Testis (tissue), 5 donors: ENCODE measurements at places on chromosomes 2 and 18. TPM values are rescaled to one million over a fixed set of nuclear protein-coding genes. Genes with fewer than 3 reads are reported as not detected.

DNA sequence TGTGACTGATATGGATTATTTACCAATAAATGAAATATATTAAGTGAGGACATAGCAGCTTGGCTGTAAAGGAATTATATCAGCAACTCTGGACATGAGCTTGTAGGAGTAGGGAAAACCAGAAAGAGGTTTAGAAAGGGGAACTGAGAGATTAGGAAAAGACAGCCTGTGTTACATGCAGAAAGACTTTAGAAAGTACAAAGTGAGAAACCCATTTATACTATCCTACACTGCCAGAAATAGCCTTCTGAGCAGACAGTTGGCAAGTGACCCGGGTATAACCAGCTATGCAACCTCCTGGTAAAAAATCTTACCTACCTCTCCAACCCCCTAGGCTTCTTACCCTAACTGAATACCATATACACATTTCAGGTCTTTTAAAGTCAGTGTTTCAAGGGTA lies 134.1 kb downstream of the ANKRD44 start:
- no peak for DNase-seq
- H3K4me3 ChIP-seq = no peak overlapping the region
- no peak overlapping the region for H3K27ac ChIP-seq
- no peaks in the 10 kb centered on the region for H3K36me3 ChIP-seq
- no peaks in the 10 kb centered on the region for H3K4me1 ChIP-seq

DNA sequence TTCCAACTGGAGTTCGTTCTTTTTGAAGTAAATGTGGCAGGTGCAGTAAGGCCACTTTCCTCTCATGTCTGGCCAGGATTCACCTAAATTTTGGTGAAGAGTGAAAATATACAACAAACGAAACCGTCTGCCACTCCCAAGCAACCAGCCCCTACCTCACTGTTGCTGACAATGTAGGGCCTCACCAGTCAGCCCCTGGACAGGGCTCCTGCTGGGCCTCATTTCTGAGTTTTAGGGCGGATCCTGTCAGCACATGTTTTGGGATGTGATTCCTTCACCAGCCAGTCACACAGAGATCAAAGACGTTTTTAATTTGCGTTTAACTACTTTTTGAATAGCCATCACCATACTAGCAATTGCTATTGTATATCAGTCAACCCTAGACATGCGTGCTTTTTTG lies 185.0 kb downstream of the WDR7 start:
- no peak overlapping the region for H3K4me3 ChIP-seq
- no peaks in the 10 kb centered on the region for H3K4me1 ChIP-seq
- no peak overlapping the region for H3K27ac ChIP-seq
- DNase-seq = no peak

DNA sequence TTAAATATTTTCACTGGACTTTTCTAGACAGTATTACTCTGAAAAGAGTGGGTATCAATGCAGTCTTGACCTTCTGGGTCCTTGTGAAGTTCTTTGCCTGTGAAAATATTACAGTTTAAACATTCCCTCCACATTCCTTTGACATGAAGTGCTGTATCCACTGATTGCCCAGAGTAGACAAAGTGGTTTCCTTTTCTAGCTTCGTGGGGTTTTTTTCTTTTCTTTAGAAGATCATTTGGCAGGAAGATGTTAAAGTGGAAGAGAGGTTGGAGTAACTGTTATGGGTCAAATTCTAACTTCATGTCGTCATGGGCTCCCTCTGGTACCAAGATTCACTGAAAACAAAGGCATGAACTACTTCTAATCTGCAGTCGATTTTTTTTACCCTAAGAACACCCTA lies 496.9 kb downstream of the EPHA4 start:
- no peak overlapping the region for H3K27ac ChIP-seq
- DNase-seq = no peak
- no peaks in the 10 kb centered on the region for H3K27me3 ChIP-seq
- no peak overlapping the region for H3K4me3 ChIP-seq

Gene GALNT3
- 16.6 TPM for total RNA-seq
